Choroid plexus epithelial cell (primary cell): ENCODE measurements at places on chromosomes 3 and 15.

- no peak for DNase-seq
These were observed 8.2 kb upstream of the TM6SF1 start for GRCh38 chr15:83099290-83099689.

GRCh38 chr15:34243226-34243625 lies 18.4 kb downstream of the EMC4 start:
- no peak for DNase-seq

GRCh38 chr15:63502137-63502766 lies 2.1 kb upstream of the USP3 start:
- DNase-seq, result peak; percentile 81

DNA sequence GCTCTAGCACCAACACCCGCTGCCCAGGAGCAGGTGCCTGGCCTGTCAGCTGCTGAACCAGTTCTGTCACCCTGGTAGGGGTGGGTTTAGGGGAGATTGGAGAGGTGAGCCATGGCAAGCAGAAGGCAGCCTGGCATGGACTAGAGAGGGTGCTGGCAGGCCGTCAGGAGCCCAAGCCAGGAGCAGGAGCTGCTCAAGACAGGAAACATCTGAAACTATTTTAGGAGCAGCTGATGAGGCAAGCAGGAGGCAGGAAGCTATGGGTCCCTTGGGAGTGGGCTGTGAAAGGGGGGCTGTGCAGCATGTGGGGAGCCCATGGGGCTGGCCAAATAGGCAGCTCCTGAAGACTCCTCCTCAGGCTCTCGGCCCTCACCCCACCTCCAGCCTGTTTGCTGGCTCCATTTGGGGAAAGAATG lies 2.3 kb downstream of the INKA1 start:
- DNase-seq, result peak; percentile 91

DNA sequence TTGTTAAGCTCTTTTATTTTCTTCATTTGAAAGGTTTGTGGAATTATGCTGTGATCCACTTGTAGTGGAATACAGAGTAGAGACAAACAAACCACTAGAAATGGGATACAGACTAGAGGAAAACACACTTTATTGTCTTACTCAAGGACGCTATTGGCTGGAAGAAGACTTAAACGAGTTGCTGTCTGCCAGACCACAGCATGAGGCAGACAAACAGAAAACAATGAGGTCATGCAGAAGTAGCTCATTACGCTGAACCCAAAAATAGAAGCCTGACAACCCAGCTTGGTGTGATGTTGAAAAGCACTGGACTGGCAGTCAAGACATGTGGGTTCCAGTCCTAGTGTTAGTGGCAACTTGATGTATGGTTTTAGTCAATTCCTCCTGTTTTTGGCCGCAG lies 62.4 kb upstream of the P3H2 start:
- DNase-seq, result peak; percentile 97

- peak; percentile 74 for DNase-seq
These were observed 67.2 kb upstream of the POLG start for GRCh38 chr15:89401631-89402517.

DNA sequence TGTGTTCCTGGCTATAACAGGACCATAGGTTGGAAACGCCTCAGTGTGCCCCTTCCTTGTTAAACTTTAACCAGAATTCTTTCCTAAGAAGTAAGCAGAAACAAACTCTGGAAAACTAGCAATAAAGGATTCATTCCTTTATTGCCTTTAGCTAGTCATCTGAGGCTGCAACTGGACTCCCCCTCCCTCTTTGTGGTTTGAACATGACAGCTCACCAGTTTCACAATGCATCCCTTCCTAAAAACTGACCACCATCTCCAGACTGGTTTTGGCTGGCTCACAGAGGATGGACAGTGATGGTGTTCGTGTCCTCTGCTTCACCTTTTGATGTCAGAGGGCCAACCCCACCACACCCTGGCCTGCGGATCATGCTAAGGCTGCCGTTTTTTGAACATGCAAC lies 27.9 kb upstream of the TGFBR2 start:
- peak; percentile 94 for DNase-seq

DNA sequence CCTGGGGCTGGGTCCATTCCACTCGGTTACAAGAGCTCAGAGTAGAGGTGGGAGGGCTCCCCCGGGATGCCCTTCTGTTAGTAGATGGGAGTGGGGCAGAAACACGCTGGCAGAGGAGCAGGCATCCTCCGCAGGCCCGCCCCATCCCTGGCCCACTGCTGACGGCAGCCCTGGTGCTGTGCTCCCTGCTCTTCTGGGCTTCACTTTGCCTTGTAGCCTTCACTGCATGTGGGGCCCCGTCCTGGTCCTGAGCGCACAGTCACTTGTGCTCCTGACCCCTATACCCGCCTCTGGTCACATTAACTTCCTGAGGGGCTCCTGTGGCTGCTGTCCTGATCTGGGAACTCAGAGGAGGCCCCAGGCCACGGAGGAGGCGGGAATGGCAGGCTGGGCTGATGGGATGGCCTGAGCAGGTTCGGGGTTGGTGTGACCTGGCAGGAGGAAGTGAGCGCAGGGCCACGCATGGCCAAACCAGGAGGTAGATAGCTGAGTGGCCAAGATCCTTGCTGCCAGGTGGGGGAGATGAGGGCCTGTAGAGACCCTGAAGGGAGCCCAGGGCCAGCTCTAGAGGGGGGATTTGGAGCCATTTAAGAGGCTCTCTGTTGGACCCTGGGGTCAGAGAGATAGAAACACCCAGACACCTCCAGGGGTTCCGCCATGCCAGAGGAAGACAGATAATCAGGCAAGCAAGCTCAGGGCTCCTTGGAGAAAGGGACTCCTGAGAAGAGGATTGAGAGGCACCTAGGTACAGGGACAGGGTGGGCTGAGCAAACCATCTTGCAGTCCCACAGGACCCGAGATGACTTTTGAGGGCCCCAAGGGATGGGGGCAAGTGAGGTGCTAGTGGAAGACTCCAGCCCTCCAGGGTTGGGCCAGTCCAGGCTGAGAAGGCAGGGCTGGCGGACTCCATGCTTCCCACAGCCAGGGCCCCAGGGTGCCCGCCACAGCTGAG lies 92.2 kb upstream of the PRR23E start:
- no peak for DNase-seq
